ENCODE measurements at places on chromosomes 6 and 20.

- no peak for DNase-seq
Measured at GRCh38 chr6:5378331-5378730, 117.0 kb downstream of the FARS2 start.

GRCh38 chr6:169386411-169387057 is 132.9 kb upstream of the THBS2 start:
- no peak for DNase-seq

DNA sequence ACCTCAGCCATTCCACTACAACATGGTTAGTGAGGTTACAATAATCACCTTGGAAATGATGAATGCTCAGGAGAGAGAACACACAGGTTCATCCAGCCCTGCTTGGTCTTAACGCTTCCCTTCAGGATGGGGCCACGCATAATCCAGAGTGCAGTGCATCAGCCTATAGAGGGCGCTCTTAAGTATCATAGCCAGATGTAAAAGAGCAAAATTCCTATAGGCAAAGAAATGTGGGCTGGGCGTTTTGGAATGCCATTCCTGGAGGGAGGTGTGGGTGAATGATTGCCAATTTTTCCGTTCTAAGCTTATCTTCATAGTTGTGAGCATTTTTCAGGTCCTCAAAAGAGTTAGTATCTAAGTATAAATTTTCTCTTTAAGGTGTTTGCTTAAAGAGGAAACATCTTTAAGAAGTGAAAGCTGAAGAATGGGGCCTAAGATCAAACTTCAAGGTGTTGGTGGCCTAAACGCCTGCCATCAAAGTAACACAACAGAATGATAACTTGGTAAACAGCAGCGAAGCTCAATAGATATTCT is 1.8 kb downstream of the RIPOR2 start:
- no peak for DNase-seq

GRCh38 chr6:4210629-4211419 is 75.4 kb upstream of the ECI2 start:
- DNase-seq, result peak; percentile 28

DNA sequence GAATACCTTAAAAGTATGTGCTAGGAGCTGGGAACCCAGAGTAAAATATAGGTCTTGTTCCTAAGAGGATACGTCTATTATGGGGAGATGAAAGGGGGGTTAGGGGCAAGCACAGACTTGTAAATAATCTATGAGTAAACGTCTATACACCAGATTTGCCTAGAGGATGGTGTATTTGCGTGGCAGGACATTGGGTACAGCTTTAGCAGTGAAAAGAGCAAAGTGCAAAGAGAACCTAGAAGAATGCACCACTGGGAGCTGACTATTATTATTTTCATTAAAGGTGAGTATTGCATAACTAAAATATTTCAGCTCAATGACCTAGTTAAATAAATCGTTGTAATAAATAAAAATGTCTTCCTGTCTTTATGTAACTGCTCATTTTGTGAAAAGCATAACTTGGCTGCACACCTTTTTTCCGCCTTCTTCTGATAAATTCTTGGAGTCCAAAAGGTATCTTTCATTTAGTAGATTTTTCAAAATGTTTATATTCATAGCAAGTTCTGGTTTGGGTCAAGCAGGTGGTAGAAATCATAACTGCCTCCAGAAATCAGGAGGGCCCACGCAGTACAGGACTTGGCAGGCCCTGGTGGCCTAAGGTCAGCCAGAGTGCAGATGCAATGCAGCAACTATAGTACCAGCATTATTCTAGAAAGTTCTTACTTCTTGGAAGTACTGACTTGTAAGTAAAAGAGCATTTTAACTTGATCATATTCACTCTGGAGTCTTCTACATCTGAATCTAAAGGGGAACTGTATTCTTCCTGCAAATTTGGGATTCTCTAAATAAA is 357.2 kb downstream of the PLCB1 start:
- no peak for DNase-seq

DNA sequence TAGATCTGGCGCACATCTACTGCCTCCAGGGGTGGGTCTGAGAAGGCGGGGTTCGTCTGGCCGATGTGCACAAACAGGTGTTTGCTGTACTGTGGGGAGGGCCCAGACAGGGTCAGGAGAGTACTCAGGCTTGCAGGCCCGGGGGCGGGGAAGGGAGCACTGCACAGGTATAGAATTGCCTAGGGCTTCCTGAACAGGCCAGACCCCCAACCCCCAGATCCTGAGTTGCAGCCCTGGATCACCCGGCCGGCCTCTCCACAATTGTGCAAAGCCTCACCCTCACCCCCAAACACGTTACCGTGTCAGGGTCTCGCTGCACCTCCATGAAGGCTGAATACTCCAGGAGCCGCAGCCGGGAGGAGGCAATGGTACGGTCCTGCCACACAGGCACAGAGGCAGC is 7.8 kb downstream of the RPL10A start:
- no peak for DNase-seq

- DNase-seq, result no peak
Measured at GRCh38 chr20:62924442-62925075, 1.7 kb downstream of the DIDO1 start.

DNA sequence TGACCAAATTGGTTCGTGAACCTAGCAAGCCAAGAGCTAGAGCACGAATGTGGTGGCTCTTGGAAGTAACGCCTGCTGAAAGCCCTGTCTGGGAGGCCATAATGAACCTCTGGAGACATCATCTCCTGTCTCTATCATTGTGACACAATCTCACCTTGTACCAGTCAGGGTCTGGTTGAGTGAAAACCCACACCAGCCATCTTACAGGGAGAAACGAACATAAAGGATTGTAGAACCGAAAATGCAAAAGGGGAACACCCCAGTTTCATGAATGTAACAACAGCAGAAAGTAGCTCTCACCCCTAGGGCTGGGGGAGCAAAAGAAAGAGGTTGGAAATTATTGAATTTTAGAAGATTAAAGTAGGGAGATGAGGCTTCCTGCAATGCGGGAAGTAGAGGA is 50.9 kb upstream of the TAB2 start:
- no peak for DNase-seq

- no peak for DNase-seq
Measured at GRCh38 chr6:165605901-165606739, 56.9 kb downstream of the PDE10A start.

DNA sequence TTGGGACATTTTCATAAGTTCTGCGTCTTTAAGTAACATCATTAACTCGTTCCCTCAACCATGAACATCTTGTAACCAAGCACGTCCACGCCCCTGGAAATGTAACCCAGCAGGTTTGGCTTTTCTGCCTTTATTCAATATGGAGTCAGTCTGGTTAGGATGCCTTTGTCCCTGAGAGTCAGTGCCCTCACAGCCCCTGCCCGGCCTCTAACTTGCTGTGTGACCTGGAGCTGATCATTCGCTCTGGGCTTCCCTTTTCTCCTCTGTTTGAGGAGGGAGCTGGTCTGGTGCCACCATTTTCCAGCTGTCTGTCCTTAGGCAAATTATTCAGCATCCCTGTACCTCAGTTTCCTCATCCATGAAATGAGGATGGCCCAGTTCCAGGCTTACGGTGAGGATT is 26.5 kb upstream of the ANGPT4 start:
- DNase-seq, result no peak

GRCh38 chr20:46674253-46675083 is 14.8 kb downstream of the TP53RK start:
- no peak for DNase-seq

GRCh38 chr6:81148751-81149150 is 603.7 kb downstream of the TENT5A start:
- DNase-seq, result no peak

Data from activated CD8-positive, alpha-beta memory T cell treated with anti-CD3 and anti-CD28 coated beads for 1 hour (primary cell).